CD4-positive, alpha-beta T cell treated with Interleukin-15 for 4 hours (primary cell): ENCODE measurements at places on chromosomes 1 and 21.

DNA sequence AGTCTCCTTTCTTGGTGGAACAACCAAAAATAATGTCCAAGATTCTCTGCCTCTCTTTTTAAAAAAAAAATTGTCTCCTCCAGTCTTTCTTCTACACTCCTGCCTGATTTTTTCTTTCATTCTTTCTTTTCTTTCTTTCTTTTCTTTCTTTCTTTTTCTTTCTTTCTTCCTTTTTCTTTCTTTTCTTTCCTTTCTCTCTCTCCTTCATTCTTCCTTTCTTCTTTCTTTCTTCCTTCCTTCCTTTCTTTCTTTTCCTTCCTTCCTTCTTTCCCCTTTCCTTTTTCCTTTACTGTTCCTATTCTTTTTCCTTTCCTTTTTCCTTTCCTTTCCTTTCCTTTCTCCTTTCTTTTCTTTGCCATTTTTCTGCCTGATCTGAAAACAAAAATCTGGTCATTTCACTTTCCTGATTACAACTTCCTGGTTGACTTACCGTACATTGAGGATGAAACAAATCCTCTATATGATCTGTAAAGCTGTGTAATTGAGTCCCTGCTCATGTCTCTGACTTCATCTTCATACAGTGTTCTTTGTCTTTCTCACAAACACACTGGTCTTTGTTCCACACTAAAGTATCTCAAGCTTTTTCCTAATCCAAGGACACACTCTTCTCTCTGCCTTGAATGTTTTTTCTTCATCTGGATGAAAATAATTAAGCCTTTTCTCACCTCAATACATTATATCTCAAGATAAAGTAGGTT lies 6.1 kb upstream of the KRTAP23-1 start:
- DNase-seq = no peak

- no peak for DNase-seq
Measured at GRCh38 chr1:30100524-30100862, 622.9 kb downstream of the MATN1 start.

- no peak for DNase-seq
Measured at GRCh38 chr1:164801791-164802502, 243.0 kb downstream of the PBX1 start.

- no peak for DNase-seq
Measured at GRCh38 chr1:161037661-161038522, 872 bp downstream of the TSTD1 start.

DNA sequence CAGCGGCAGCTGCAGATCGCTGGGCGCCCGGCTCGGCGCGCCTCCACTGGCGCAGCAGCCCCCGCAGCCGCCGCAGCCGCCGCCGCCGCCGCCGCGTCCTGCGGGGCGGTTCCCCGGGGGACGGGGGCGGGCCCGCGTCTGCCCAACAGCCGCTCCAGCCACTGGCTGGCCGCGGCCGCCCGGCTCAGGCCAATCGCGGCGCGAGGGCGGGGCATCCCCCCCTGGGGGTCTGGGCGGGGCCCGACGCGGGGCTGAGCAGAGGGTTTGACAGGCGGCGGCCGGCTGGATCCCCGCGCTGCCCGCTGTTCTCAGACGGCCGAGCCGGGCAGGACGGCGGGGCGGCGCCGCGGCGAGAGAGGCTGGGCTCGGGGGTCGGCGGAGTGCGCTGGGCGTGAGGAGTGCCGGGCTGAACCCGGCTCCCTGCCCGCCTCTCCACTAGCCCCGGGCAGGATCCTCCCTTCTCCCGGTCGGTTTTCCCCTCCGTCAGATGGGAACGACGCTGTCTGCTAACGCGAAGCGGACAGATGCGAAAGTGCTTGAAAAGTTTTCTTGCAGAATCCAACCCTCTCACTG lies at the start of gene GLIS1:
TSS of gene GLIS1 (minus strand) at position 56 of the 573 bp plus-strand sequence. CDS start 1,100 bp downstream, outside the sequence.
- peak; percentile 21 for DNase-seq

DNA sequence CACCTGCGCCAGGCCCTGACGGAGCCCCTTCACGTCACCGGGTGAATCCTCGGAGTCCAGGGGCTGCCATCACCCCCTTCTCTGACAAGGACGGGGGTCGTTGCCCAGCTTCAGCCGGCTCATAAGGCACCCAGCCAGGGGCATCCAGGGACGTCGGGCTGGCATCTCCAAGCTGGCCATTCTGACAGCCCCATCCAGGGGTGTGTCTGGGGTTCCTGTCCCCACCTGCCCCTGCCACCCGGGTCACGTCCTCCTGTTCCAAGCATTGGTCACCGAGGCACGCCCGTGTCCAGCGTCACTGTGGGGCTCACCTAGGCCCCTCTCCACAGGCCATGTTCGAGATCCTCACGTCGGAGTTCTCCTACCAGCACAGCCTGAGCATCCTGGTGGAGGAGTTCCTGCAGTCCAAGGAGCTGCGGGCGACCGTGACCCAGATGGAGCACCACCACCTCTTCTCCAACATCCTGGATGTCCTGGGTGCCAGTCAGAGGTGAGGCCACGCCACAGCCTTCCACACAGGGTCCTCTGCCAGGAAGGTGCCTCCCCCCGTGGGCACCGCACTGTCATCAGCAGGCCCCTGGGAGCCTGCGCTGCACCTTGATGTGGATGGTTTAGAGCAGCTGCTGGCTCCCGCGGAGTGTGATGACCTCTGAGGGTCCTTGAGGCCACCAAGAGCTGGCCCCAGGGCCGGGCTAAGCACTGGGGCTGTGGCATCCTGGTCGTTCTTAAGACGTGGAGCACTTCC lies 14.8 kb downstream of the ARHGEF16 start:
- no peak for DNase-seq

DNA sequence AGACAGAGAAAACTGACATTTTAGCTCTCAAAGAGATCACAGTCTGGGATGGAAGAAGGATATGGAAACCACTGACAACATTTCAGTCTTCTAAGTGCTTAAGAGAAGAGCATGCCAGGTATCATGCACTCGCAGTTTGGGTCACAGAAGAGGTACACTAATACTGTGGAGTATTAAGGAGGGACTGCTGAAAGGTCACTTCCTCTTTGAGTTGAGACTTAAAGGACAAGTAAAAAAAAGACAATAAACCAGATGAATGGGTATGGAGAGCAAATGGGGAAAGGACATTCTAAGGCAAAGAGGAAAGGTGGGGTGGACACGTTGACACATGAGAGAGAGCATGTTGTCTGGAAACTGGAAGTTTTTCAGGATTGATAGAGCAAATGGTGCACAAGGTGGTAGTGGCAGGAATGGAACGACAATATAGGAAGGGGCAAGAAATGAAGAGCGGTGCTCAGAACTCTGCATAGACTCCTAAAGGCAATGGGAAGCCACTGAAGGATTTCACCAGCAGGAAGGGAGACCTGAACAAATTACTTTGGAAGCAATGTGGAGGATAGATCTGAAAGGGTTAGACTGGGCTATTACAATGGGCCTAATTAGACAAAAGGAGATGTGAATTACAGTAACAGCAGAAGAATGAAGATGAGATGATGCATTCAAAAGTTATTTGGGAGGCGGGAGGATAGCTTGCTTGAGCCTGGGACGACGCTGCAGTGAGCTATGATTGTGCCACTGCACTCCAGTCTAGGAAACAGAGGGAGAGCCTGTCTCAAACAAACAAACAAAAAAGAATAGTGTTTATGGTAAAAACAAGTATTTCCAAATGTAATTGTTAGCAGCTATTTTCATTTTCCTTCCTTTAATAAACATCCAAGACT lies 11.1 kb downstream of the DIPK1A start:
- DNase-seq = no peak

DNA sequence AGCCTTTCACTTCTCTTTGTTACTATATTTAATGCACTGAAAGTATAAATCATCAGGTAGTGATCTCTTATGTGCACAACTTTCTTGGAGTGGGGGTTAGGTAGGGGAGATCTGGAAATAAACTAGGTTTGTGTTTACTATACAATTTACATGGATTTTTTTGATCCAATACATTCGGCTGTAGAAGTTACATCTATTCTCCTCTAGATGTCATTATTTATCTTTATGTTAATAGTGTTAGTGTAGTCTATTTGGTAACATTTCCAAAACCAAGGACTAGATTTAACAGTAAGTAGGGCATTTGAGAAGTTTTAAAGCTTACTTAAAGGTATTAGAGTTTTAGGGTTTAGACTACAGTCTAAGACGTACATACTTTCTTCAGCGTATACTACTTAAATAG lies 5.4 kb downstream of the VPS45 start:
- peak; percentile 32 for DNase-seq

GRCh38 chr1:208271236-208271635 lies 27.1 kb upstream of the PLXNA2 start:
- no peak for DNase-seq

DNA sequence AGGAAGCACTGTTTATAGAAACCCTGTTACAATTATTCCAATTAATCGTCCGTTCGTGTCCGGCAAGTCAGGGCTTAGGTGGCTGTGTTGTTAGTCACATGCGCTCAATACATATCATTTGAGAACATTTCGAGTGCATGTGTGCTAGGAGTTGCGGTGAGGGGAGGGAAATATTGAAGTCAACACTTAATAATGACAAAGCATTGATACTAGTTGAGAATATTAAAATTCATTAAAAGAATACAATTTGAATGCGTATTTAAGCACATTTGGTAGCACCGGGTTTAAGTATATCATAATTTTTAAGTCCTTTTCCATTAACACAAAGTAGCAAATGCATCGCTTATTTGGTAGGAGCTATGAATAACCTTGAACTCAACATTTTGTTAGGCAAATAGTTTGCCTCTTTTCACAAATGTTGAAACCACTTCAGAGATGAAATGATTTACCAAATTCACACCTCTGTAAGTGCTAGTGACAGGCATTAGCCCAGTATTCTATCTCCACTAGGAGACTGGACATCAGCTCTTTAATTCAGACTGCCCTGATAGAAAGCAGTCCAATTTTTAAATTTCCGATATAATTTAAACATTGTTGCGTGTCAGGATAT lies 1.1 kb upstream of the SERBP1 start:
- DNase-seq = no peak

GRCh38 chr21:35548904-35549615 lies 500.0 kb upstream of the RUNX1 start:
- no peak for DNase-seq

- DNase-seq = no peak
Measured at GRCh38 chr1:105087506-105087905, 1337.8 kb downstream of the AMY1C start.

GRCh38 chr1:53288790-53289429 lies 39.0 kb downstream of the LRP8 start:
- no peak for DNase-seq

DNA sequence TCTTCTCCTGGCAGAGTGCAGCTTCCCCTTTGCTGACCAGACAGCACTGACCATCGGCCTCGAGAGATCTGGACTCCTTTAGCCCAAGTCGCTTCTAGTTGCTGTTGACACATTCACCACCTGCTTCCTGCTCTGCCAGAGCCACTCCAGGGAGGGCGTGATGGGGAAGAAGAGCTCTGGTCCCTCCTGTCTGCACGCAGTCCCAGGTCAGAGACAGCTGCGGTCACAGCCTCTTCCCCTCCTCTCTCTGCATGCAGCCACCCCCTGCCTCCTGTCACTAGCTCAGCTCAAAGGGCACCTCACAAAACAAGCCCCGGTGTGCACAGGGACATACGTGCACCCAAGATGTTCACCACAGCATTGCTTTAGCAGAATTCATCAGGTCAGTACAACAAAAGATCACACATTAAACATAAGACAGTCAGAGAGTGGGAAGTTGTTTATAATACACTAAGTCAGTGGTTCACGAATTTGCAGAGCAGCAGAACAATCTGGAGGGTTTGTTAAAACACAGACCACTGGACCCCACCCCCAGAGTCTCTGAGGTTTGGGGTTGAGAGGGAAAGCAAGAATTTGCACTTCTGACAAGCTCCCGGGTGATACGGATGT lies 132.9 kb downstream of the SYF2 start:
- DNase-seq = peak; percentile 41

- DNase-seq = no peak
Measured at GRCh38 chr1:205948886-205949285, 5.6 kb upstream of the SLC26A9 start.

DNA sequence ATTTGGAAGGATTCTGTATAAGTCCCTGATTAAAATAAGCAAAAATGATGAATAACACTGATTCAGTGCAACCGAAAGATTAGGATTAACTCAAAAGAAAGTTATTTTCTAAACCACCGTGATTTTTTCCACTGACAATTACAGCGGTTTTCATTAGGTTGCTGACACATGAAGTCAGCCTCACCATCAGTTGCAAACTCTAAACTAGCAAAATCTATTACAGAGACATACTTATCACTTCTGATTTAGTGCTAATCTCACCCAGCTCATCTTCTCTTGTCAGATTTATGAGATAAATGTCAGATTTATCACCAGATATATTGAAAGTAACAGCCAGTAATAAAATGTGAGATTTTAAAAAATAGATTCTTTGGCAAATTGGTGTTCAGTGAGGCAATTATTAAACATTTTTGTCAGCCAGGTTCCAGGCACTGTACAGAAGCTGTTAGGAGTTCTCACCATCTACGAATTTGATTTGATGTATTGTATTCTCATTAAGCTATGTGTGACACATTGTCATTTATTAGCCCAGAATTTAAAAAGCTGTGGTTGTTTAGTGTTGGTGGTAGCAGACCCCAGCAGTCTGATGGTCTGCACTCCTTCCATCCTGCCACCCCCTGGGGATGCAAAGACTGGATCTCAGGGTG lies 37.3 kb upstream of the LGALS8 start:
- no peak for DNase-seq

DNA sequence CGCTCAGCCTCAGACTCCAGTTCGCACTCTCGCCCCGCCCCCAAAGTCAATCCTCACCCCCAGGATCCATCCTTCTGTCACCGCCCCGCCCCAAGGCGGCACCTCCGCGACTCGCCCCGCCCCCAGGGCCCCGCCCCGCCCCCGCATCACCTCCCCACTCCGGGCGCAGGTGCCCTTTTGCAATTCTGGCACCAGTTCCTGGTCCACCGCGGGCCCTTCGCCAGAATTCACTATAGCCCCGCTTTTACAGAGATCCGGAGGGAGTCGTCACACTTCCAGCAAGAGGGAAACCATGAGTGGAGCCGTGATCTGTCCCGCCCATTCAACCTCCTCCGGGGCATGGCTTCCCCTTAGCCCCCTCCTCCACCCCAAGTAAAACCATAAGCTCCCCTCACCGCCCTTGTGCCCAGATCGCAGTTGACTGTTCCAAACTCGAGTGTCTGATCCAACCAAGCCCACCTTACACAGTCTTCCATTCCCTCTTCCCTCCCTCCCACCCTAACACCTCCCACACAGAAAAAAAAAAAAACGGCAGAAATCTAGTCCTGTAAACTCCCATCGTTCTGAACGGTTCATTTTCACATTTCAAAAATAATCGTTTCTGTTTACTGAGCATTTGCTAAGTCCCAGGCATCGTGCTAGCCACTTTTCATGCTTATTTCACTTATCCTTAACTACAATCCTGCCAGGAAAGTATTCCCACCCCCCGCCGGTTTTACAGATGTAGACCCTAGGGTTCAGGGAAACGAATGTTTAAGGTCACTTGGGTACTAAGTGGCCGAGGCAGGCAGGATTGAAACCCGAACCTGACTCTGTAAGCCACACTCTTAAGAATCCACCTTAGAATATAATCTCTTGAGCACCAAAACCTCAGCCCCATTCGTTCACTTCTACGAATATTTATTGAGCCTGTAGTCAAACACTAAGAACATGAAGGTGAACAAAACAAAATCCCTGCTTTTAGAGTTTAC lies 1.3 kb upstream of the DNAJC16 start:
- DNase-seq = no peak

- no peak for DNase-seq
Measured at GRCh38 chr1:15172405-15173259, 19.1 kb downstream of the TMEM51 start.

- DNase-seq = no peak
Measured at GRCh38 chr1:223269006-223269405, 95.0 kb downstream of the SUSD4 start.
